WTC11 (cell line): ENCODE measurements at places on chromosomes 7 and 10. TPM values are rescaled to one million over a fixed set of nuclear protein-coding genes. Genes with fewer than 3 reads are reported as not detected.

- no peak for DNase-seq
Measured at GRCh38 chr10:8060010-8060703, 5.7 kb downstream of the GATA3 start.

- no peak for DNase-seq
Measured at GRCh38 chr7:44133295-44133694, 7.8 kb downstream of the MYL7 start.

GRCh38 chr10:48929413-48929990 is 10.1 kb downstream of the LRRC18 start:
- DNase-seq: no peak

DNA sequence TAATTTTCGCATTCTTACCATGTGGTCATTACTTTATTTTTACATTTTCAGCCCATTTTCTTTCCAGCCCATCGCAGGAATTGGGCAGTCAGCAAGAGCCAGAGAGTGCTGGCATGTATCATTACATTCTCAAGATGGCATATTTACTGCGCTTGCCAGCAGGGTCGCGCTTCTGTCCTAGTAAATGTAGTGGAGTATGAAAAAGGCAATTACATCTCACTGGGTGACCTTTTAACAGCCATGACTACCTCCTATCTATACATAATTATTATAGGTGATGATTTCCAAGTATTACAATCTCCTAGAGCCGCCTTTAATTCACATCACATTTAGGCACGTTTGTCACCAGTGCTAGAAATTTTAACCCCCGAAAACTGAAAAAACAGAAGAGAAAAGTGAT is 433.7 kb upstream of the MGMT start:
- no peak for DNase-seq

GRCh38 chr10:46106410-46107255 is 60.6 kb upstream of the MSMB start:
- peak; percentile 75 for DNase-seq

DNA sequence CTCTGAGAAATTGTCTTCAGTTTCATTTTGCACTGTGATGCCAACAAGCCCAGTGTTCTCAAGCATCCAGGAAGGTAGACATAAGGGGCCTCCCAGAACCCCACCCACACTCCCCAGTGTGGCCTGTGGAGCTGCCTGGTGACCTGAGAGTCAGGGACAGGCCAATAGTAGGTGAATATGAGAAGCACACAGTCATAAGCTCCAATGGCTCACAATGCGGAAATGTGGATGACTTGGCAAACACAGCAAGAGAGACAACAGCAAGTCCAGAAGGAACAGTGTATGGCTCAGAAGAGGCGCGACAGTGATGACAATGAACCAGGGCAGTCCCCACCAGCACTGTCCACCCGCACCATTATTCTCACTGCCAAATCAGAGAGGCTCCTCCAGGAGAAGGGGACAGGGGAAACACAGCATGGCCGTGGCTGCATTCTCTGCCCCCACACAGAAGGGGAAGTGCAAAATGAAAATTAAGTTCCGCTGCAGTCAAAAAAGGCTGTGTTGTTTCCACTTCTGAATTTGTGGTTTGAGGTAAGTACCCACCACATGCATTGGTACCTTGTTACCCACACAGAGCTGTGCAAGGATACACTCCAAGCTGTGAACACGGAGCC is 419.8 kb downstream of the GRID1 start:
- no peak for DNase-seq

DNA sequence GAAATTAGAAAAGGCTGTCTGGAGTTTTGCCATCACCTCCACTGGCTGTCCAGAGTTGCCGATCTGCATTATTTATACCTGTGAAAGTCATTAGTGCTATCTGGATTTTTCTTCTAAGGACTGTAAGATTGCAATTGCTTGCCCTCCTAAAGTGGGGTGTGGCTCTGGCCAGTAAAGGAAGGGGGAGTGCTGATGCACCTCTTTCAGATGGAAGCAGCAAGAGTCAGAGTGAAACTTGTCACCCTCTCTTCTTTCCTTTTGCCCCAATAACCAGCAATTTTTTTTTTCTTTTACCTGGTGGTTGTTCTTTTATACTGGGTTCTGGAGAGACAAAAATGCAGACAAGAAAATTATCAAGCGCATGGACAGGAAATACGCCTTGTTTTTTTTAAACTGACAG is 527.4 kb upstream of the NRP1 start:
- DNase-seq: no peak

DNA sequence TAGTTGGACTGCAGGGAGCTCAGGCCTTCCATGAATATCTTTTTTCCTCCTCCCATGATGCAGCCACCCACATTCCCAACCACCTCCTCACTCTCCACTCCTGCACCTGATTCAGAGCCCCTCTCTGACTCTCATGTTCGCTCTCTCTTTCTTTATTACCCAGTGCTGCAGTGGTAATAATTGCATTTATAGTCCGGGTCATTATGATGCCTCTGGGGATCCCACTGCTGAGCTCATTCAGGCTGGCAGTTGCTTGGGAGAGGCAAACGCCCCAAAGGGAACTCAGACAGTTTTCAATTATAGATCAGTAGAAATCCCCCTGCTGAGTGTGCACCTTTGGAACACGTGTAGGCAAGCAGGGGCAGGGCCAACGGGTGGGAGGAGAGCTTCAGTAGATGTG is 953.0 kb downstream of the GRID1 start:
- DNase-seq: no peak

DNA sequence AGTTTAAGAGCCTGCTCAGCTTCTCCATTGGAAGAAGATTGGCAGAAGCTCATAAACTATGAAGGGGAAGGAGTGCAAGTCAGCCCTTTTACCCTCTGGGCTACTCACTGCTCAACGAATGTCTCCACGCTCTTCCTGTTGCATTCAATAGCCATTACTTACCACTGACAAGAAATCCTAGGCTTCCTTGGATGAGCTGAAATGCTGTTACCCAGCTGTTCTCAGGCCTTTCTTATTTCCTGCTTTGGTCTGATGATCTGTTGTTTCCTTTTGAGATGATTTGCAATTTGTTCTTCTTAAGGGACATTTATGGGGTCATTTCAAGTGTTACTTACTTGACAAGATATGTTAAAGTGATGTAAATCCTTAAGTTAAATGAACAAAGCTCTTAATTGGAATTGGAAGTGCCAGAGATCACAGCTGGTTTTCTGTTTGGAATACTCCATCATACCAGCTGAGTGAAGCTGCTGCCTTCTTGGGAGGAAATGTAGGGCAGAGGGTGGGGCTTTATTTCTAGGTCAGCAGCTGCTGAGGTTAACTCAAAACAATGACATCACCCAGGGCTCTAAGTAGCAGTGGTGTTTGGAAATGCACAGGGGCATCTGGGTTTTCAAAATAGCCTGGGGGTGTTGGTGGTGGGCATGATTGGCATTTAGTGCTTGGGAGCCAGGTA is 170.0 kb downstream of the PRKCQ start:
- DNase-seq: no peak

GRCh38 chr7:70178211-70178610 is 579.9 kb downstream of the AUTS2 start:
- no peak for DNase-seq

DNA sequence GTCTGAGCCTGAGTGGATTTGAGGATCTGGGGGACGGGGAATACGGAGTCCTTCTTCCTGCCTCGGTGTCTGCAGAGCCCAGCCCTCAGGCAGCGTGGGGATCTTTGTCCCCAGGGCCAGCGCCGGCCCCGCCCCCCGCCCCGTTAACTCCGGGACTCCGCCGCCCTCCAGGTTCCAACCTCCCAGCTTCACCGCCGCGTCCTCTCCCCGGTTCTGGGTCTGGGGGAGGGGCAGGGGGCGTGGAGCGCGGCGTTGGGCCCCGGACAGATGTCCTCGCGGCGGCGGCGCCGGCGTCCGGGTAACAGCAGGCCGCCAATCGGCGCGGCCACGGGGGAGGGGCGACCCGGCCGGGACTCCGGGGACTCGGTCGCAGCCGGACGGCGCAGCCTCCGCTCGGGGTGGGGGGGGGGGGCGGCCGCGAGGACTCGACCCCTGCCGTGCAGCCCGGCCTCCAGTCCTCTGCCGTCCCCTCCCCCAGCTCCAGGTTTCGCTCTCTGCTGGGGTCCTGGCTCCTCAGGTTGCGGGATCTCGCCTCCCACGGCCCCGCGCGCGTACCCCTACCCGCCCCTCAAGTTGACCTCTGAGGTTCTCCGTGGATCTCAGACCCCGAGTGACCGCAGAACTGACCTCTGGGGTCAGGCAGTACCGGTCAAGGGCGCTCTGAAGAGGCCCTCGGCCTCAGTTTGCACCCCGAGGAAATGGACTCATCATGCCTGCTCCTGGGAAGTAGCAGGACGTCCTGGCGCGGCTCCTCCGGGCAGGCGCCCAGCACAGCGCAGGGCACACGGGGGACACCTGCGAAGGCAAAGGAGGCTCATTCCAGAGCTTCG is 2.3 kb upstream of the ELFN1 start:
- DNase-seq: peak; percentile 44

GRCh38 chr10:3754727-3755439 is 30.1 kb downstream of the KLF6 start:
- no peak for DNase-seq

- DNase-seq: no peak
Measured at GRCh38 chr7:5567790-5568189, 144.2 kb upstream of the TNRC18 start.

DNA sequence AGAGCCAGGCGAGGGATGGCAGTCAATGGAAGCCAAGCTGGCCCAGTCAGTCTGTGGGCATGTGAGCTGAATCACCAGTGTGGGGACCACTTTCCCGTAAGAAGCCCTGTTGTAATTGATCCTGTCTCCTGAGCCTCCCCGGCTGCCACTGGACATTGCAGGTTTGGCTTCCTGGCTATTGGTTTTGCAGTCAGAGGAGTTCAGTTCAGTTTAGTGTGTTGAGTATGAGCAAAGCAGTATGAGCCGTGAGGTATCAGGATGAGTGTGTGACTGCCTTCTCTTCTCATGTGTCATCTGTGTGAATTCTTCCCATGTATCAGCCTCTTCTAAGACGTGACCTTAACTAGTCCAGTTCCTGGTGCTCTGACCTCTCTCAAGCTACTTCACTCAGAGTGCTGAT is 227.4 kb downstream of the PRKG1 start:
- DNase-seq: no peak

DNA sequence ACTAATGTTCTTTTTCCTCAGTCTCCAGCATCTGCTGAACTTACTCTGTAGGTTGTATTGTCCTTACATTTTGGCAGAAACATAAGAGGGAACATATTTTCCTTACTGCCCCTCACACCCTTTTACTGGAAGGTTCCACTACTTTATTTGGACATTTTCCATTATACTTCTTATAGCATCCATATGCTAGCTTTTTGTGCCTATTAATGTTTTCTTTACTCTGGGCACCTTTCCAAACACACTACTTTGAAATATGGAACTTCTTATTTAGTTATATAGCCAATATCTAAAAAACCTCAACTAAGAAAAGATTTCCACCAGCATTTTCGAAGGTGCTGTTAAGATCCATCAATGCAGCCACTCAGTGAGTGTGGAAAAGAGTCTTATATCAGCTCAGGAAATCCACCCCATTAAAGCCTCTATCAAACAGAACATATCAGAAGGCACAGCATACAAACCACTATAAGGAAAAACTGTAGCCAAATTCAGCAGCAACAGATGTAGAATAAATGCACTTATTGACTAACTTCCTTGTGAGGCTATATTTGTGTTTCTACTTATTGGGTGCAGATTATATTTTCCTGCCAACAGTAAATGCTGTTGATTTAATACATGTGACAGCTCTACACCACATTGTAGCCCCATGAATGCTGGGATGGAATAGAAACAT is 272.5 kb upstream of the SEMA3E start:
- DNase-seq: no peak

DNA sequence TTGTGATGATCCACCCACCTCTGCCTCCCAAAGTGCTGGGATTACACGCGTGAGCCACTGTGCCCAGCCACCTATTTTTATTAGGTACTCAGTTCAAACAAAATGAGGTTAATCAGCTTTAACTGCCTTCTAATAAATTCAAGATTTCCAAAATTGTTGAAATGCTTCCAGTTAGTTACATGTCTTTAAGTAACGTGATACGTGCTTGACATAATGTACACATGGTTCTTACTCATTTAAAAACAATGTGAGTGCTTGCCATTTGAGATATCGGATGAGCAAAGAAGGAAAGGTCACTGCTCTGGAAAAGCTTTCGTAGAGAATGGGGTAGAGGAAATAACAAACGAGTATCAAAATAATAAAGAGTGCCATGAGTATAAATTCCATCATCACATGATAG is 83.6 kb downstream of the KMT2E start:
- no peak for DNase-seq

GRCh38 chr7:152189061-152189460 is 163.6 kb downstream of the GALNT11 start:
- no peak for DNase-seq

- DNase-seq: peak; percentile 38
Measured at GRCh38 chr7:101516851-101517250, 112.2 kb downstream of the MYL10 start.

GRCh38 chr7:55247428-55247827 is 117.7 kb upstream of the LANCL2 start:
- DNase-seq: no peak

GRCh38 chr10:2759233-2759632 is 308.1 kb upstream of the PFKP start:
- no peak for DNase-seq

DNA sequence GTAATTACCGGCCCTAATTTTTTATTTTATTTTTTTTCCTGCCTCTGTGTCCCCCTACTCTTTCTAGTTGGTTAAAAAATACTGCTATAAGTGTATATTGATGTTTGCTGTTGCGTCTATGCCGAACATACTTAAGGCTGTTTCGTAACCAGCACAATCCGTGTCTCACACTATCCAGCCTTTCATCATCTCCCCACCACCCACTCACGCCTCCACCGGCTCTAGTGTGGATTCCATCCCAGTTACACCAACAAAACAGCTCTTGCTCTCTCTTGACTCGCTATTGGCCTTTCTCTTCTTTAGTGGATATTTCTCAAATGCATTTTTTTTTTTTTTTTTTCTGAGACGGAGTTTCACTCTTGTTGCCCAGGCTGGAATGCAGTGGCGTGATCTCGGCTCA is 70.1 kb upstream of the CAMK1D start:
- DNase-seq: no peak

SKIDA1 gene
- 9.4 to 12.9 TPM (median 11.8 TPM) in 3 replicates for total RNA-seq

MMD2 gene
- 0.09 TPM in 1 of 3 replicates, not detected in the others for total RNA-seq

CRPPA gene
- 0.66 to 0.87 TPM (median 0.76 TPM) in 3 replicates for total RNA-seq

MAP3K8 gene
- total RNA-seq: 9.8 to 13.8 TPM (median 11.8 TPM) in 3 replicates

FAM25G gene
- not detected in 3 replicates for total RNA-seq

HOXA9 gene
- total RNA-seq: not detected in 3 replicates
